MCF 10A (cell line): ENCODE measurements at places on chromosomes 2 and 18. TPM values are rescaled to one million over a fixed set of nuclear protein-coding genes. Genes with fewer than 3 reads are reported as not detected.

- DNase-seq, result no peak
Observed at GRCh38 chr2:199988151-199988550, 32.8 kb downstream of the MAIP1 start.

GRCh38 chr2:157875641-157876065 is 477 bp downstream of the ACVR1 start:
- DNase-seq, result peak; percentile 23

GRCh38 chr18:77071061-77071460 is 61.5 kb downstream of the MBP start:
- no peak for DNase-seq

DNA sequence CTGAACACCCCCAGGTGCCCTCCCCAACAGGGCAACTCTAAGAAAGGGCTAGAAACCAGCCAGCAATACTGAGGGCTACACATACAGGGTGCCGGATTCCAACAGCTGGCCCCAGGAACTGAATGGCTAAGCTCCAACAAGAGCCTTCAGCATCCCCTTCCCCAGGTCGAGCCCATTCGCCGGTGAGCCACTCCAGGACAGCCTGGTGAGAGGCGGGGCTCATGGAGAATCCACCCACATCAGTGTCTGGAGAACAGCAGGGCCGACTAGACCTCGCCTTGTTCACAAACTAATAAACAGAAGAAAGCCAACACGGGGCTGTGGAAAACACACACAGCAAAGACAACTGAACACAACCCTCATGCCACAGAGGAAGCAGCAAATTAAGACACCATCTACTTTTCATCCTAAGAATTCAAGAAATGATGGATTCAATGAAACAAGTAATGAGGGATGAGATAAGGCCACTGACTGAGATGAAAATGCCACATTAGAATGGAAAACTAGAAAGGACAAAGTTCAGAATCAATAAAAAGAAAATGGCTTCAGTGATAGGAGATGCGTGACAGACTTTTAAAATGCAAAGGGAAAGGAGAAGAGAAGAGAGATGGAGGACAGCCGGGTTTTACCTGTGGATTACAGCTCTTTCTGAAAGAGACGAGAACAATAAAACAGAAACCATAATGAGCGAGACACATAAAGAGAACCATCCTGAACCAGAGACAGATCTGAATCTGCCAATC is 8.2 kb downstream of the PER2 start:
- DNase-seq, result no peak

GRCh38 chr2:207792244-207792785 is 22.6 kb upstream of the FZD5 start:
- peak; percentile 77 for DNase-seq

GRCh38 chr2:180050246-180050645 is 43.1 kb upstream of the CWC22 start:
- peak; percentile 23 for DNase-seq

DNA sequence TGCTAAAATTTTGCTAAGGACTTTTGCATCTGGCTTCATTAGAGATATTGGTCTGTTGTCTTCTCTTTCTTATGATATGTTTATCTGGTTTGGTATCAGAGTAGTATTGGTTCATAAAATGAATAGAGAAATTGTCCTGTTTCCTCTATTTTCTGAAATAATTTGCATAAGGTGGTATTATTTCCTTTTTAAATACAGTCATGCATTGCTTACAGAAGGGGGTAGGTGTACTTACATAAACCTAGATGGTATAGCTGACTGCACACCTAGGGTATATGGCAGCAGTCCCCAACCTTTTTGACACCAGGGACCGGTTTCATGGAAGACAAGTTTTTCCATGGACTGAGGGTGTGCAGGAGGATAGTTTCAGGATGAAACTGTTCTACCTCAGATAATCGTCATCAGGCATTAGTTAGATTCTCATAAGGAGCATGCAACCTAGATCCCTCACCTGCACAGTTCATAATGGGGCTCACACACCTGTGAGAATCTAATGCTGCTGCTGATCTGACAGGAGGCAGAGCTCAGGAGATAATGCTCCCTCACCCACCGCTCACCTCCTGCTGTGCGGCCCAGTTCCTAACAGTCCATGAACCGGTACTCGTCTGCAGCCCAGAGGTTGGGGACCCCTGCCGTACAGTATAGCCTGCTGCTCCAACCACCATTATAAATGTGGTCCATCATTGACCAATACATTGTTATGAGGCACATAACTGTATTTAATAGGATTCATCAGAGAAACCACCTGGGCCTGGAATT is 189.2 kb downstream of the FAM210A start:
- DNase-seq, result no peak

DNA sequence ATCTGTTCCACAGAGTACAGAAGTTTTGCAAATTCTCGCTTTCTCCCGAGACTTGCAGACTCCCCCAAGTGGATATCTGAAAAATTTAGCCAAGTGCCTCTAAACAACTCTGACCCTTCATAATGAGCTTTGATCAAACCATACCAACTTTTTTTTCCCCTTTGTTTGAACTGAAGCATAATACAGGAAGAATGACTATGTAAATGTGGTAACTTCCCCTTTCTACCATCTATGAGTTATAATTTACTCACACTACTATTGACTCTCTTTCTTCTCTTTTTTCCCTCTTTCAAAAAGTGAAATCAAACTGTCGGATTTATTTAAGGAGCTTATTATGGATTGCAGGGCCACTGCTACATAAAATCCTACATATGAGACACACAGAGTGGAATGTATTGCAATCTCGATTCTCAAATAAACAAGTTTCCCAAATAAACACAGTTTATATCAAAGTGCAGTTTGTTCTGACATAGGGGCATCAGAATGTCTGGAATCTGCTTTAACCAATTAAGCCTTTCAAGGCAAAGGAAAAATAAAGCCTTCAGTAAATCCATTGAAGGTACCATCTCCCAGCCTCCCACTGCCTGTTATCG is 1.4 kb upstream of the ZNF804A start:
- peak; percentile 27 for DNase-seq

DNA sequence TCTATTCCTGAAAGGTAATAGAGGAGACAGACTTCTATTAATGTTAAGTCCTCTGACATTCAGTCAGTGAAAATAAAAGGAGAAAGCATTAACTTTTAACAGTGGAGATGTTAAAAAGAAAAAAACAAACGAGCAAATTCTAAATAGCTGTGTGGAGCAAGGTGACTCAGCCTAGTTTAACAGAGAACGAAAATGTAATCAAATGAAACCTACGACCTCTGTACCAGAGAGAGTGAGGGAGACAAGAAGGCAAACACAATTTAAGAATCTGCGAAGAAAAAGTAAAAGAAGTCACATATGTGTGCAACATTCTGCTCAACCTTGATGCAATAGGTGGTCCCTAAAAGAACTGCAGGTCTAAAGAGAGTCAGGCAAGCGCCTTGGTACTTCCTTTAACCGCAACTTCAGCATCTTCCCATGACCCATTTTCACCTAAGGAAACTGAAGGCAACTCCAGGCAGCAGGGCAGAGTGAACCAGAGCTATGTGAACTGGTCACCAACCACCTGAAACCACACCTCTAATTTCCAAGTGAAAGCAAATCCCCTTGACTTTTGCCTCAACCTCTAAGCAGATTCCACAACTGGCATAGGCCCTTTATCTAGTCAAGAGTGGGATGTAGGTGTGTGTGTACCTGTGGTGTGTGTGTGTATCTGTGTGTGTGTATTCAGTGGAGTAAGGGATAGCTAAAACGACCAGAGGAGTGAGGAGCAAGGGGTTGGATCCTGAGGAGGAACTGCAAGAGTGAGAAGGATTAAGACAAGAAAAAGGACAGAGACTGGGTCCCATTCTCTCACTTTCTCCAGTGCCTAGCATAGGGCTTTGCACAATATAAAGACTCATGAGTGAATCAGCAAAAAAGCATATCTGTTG is 43.0 kb downstream of the FIGN start:
- no peak for DNase-seq

- DNase-seq, result no peak
Observed at GRCh38 chr2:45004562-45005191, 4.6 kb downstream of the SIX2 start.

DNA sequence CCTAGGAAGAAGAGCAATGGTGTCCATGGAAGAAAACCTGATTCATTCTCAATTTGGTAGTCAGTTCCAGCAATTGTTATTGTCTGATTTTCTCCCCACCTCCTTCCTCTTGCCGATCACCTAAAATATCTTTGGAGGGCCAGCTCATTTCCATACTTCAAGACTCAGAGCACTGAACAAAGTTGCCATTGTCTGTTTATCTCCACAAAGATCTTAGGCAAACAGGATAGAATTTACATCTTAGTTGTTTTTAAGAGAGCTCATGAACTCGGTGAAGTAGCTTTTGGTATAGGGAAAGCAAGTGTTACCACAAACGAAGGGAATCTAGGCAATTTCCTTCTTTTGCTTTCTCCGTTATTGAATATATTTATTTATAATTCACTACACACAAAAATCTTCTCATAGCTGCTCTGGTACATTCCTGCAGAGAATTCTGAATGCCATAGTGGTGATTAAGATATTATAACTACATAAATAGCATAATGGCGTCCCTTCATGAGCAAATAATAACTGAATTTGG is 41.5 kb upstream of the CHST9 start:
- DNase-seq, result no peak

DNA sequence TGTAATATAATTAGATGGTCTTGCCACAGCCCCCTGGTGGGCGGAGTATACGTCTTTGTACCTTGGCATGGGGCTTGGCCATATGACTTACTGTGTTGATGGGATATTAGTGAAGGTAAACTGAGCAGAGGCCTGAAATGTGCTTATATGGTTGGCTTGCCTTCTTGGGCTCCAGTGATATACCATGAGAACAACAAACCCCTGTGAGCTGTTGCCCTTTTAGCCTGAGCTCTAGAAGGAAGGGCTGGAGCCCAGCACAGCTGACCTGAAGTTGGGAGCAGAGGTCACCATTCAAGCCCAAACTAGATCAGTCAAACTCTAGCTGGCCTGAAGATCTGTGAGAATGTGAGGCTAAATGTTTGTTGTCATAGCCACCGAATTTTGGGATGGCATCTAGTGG is 75.2 kb upstream of the CD302 start:
- DNase-seq, result no peak

- peak; percentile 53 for DNase-seq
Observed at GRCh38 chr2:200810252-200810997, 1.3 kb upstream of the BZW1 start.

DNA sequence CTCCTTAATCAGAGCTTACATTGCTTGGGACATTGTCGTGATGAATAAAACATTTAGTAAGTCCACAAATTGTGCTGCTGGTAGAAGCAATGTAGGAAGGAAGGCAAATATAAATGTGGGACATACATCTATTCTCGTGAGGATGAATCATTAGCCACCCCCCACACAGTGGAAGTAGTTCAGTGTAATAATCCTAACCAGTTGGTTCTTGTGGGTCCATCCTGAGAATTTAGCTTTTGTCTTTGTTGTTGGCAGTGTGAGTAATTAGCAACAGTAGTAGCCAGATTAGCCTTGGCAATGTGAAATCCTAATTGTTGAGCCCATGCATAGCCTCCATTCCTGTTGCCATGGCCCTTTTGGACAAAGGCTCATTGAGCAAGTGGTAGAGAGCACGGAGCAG is 532.1 kb downstream of the FBXO15 start:
- peak; percentile 36 for DNase-seq

- DNase-seq, result peak; percentile 30
Observed at GRCh38 chr2:151269798-151270568, 8.3 kb upstream of the RBM43 start.

GRCh38 chr2:183037553-183038340 is 510 bp downstream of the NCKAP1 start:
- DNase-seq, result peak; percentile 39

- DNase-seq, result no peak
Observed at GRCh38 chr2:99032001-99032400, 96.0 kb upstream of the CRACDL start.

DNA sequence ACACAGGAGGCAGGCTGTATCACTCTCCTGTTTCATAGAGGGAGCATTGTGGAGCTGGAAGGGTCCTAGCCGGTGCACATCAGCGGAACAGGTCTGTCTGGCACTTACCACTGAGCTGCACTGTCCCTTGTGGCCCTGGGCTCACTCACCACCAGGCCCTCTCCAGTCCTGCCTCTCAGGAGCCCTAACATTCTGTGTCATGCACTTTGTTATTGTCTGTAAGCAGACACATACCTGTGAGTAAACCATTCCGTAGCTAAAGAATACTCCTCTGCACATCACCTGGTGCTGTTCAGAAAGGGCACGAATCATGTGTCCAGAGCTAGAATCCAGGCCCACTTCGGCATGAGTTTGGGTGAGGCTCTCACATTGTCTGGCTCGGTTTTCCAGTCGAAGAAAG is 93.6 kb downstream of the CRIM1 start:
- DNase-seq, result no peak

GRCh38 chr2:55327470-55328230 is 58.6 kb upstream of the MTIF2 start:
- DNase-seq, result no peak

GRCh38 chr2:228118940-228119339 is 62.5 kb downstream of the SPHKAP start:
- no peak for DNase-seq

DNA sequence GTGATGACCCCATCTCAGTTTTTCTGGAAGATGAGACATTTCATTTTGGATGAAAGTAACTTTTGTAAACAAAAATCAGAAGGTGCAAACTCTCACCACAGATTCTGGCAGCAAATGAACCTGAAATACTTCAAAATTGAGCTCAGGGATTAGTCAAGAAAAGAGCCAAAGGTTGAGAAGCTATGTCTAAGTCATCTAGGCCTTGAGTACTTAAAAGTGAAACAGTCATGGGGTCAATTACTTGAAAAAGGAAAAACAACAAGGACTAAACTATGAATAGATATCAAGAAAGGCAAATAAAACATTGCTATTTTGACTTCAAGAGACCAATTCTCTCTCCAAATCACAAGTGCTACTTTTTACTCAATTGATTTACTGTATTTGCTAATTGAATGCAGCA is 285.1 kb downstream of the RBM43 start:
- no peak for DNase-seq

Gene SCYGR4
- not detected in 2 replicates for total RNA-seq

Gene KCNE4
- total RNA-seq, result not detected in 2 replicates

Gene IL1F10
- total RNA-seq, result not detected in 2 replicates

Gene DNER
- total RNA-seq, result 49.2 and 62.6 TPM in 2 replicates

Gene SEPTIN10
- total RNA-seq, result 78.9 and 105 TPM in 2 replicates

Gene SERPINB13
- 0.49 TPM in 1 of 2 replicates, not detected in the other for total RNA-seq

Gene CD8B2
- not detected in 2 replicates for total RNA-seq
